Heart right ventricle (tissue), 16 donors: ENCODE measurements at places on chromosomes 13 and 19. TPM values are rescaled to one million over a fixed set of nuclear protein-coding genes. Genes with fewer than 3 reads are reported as not detected.

The APLP1 gene
- total RNA-seq: 26.3 TPM

The KISS1R gene
- total RNA-seq: not detected

- H3K4me1 ChIP-seq: peaks cover 22% of the 10 kb centered on the region
- peak overlapping the region; percentile 78 for H3K27ac ChIP-seq
- peak overlapping the region; percentile 64 for H3K4me3 ChIP-seq
- H3K36me3 ChIP-seq: peaks cover 14% of the 10 kb centered on the region
- H3K27me3 ChIP-seq: no peaks in the 10 kb centered on the region
- peak; percentile 45 for DNase-seq
These were observed 758 bp upstream of the ZNF888 start for GRCh38 chr19:52923778-52924593.

GRCh38 chr13:25200783-25201182 lies 28.7 kb upstream of the AMER2 start:
- no peaks in the 10 kb centered on the region for H3K36me3 ChIP-seq
- H3K27me3 ChIP-seq: no peaks in the 10 kb centered on the region
- no peaks in the 10 kb centered on the region for H3K4me1 ChIP-seq
- no peak overlapping the region for H3K27ac ChIP-seq
- no peak for DNase-seq

DNA sequence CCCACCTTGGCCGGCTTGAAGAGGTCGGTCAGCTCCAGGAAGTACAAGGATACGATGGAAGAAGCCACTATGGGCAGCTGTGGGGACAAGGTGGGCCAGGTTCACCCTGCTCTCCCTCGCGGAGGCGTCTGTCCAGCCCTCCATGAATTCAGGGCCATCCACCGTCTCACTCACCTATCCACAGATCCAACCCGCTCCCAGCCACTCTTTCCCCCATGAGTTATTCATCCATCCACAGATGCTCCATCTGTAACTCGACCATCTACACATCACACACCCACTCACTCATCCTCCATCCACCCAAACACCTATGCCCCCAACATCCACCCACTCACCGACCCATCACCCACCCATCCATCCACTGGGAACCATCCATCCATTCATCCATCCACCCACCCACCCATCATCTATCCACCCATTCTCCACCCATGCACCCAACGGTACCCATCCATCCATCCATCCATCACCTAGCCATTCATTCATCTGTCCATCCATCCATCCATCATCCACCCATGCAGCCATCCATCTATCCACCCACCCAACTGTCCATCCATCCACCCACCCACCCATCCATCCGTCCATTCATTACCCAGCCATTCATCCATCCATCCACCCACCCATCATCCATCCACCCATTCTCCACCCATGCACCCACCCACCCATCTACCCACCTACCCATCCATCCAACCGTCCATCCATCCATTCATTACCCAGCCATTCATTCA lies 5.8 kb downstream of the PLPPR3 start:
- H3K4me3 ChIP-seq: no peak overlapping the region
- H3K27ac ChIP-seq: no peak overlapping the region
- H3K36me3 ChIP-seq: peaks cover 3% of the 10 kb centered on the region

DNA sequence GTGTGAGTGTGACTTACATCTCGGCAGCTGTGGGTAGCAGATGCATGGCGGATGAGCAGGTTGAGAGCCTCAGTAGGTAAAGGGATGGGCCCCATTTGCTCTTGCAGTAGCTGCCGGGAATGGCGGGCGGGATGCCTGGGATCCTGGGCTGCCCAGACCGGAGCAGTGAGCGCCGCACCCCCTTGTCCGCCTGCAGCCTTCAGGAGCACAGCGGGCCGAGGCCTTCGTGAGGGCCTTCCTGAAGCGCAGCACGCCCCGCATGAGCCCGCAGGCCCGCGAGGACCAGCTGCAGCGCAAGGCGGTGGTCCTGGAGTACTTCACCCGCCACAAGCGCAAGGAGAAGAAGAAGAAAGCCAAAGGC lies 4.1 kb downstream of the POP4 start:
- no peak overlapping the region for H3K27ac ChIP-seq
- H3K36me3 ChIP-seq: no peaks in the 10 kb centered on the region
- no peak overlapping the region for H3K4me3 ChIP-seq
- no peak for DNase-seq
